Stomach (tissue), 19 donors: ENCODE measurements at places on chromosomes 13 and 19. TPM values are rescaled to one million over a fixed set of nuclear protein-coding genes. Genes with fewer than 3 reads are reported as not detected.

GRCh38 chr19:48361912-48362311, 1.8 kb downstream of the TMEM143 start:
- DNase-seq, result no peak

DNA sequence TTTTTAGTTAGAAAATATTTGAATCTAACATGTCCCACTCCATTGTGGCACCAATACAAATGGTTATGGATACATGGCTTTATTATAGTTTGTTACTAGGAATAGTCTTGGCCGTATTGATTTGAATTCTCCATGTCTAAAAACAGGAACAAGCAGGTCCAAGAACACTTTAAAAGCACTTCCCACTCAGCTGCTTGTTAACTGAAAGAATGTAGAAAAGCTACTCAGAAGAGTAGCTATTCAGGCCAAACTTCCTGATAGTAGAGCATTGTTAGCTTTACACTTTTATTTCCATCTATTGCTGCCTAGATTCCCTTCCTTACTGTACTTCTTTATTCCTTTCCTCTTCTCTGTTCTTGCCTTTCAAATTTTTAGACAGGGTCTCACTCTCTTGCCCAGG, 6.9 kb downstream of the PIBF1 start:
- DNase-seq, result no peak

DNA sequence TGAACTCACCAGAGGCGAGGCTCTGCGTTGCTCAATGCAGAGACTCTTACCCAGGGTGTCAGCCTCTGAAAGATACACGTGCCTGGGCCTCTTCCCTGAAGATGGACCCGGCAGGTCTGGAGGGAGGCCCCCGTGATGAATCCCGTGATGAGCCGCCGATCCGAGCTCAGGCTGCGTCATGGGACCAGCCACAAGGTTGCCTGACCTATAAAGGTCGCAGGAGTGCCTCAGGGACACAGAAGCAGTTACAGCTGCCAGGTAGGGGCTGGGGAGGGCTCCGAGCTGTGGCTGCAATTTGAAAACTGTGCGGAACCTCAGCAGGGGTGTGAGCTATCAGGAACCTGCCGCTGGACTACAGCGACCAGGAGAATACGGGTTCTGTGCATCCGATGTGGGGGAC, 10.5 kb upstream of the ATP11A start:
- no peak for DNase-seq

DNA sequence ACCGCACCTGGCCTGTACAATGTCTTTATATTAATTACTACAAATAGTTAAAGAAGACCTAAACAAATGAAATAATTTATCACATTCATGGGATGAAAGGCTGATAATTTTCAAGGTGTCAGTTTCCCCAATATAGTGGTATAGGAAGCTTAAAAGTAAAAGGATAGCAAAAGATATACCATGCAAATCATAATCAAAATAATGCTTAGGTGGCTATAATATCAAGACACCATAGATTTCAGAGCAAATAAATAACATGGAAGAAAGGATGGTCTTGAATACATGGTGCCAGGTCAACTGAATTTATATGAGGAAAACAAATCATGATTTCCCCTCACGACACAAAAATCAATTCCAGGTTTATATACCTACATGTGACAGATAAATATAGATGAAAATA, 4.8 kb downstream of the ZNF790 start:
- DNase-seq, result no peak

DNA sequence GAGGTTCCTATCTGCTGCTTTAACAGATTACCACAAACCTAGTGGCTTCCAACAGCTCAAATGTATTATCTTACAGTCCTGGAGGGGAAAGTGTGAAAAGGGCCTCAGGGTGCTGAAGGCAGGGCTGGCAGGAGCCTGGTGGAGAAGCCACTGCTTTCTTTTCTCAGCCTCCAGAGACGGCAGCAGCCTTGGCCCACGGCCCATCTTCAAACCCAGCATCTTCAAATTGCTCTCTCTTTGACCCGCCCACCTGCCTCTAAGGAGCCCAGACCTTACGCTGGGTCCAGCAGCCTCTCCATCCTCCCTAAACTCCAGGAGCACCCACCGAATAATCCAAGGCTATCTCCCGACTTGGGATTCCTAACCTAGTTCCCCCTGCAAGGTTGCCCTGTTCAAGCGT, 35.6 kb downstream of the C13orf46 start:
- DNase-seq, result no peak

TBXA2R gene
- not detected for total RNA-seq

DNA sequence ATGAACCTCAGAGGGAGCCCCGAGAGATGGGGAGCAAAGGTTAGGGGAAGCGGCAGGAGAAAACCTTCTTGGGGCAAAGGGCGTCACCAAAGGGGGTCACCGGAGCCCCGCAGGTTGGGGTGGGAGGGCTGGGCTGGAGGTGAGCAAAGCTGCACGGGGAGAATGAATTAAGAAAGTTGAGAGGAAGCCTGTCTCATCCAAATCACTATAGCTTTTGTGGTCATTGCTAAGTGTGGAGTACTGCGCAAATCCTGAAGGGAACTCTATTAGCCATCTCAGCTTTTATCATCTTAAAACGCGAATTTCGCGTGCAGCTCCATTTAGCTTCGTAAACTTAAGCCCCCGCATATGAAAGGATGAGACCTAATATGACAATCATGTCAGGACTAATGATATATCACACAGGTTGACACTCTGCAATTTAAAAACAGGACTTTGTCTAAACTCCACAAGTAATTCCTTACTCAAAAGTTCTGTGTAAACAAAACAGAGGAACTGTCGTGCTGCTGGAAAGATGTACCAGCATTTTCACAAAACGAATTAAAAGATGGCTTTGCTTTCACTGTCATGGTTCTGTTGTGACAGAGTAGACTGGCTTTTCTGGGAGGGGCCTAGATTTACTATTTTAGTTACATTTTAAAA, 631 bp downstream of the LACC1 start:
- no peak for DNase-seq

EFNB2 gene
- 19.0 TPM for total RNA-seq

DNA sequence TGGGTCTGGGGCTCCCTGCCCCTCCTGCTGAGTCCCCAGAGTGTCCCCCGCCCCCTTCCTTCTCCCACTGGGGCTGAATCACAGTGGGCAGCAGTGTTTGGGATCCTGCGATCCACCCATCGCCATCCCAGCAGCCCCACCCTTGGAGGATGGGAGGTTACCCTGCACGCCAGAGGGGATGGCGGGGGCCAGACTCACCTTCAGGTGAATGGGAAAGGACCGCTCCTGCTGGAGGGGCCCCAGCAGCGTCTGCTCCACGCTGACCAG, 569 bp downstream of the DLEU7 start:
- no peak for DNase-seq

DNA sequence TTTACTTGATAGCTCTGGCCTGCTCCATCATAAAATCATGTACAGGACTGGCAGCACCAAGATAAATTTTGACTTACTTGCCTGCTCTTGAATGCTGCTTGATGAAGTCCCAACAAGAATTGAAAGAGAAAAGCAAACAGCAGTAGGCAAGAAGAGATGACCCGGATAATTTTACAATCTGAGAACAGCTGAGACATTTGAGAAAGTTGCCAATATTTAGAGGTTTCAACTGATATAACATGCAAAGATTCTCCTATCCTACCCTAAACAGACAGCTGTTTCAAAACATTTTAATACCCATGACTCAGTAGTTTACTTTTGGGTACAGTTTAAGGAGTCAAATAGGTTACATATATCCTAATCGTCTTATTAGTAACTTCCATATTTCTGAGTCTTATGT, 5.9 kb downstream of the FRY start:
- DNase-seq, result no peak

ANKRD24 gene
- 4.5 TPM for total RNA-seq

IFNL1 gene
- not detected for total RNA-seq

- DNase-seq, result peak; percentile 66
Observed at GRCh38 chr13:73717632-73718031, 416.6 kb downstream of the KLF12 start.

DNA sequence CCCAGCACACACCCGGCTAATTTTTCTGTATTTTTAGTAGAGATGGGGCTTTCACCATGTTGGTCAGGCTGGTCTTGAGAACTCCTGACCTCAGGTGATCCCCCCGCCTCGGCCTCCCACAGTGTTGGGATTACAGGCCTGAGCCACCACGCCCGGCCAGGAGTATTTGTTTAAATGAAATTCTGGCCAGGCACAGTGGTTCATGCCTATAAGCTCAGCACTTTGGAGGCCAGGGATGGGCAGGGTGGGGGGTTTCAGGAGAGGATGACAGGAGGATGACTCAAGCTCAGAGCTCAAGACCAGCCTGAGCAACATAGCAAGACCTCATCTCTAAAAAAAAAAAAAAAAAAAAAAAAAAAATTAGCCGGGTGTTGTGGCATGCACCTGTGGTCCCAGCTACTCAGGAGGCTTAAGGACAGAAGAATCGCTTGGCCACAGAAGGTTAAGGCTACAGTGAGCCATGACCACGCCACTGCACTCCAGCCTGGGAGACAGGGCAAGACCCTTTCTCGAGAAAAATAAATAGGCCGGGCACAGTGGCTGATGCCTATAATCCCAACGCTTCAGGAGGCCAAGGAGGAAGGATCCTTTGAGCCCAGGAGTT, 8.2 kb upstream of the DHDH start:
- no peak for DNase-seq

- no peak for DNase-seq
Observed at GRCh38 chr19:44111910-44112463, 1.2 kb upstream of the ZNF225 start.

- DNase-seq, result no peak
Observed at GRCh38 chr13:85671336-85671735, 127.9 kb downstream of the SLITRK6 start.

DNA sequence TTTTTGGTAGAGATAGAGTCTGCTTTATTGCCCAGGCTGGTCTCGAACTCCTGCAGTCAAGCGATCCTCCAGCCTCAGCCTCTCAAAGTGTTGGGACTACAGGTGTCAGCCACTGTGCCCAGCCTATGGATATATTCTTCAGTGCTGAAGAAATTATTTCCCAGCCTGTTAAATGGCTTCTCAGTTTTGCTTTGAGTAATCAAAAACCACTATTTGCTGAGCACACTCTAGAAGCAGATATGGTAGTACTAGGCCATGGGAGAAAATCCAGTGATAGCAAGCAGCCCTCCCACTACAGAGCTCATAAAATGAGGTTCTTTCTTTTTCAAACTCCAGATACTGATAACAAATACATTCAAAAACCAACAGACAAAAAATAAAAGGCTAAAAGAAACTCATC, 80.6 kb upstream of the CLDN10 start:
- DNase-seq, result no peak

- no peak for DNase-seq
Observed at GRCh38 chr19:1789261-1790041, 22.6 kb downstream of the ATP8B3 start.

KIR2DL1 gene
- total RNA-seq, result not detected

- DNase-seq, result peak; percentile 60
Observed at GRCh38 chr19:632579-633067, 714 bp downstream of the POLRMT start.

- DNase-seq, result no peak
Observed at GRCh38 chr19:44626048-44626624, 12.8 kb downstream of the IGSF23 start.

- no peak for DNase-seq
Observed at GRCh38 chr13:27168906-27169657, 2.5 kb downstream of the USP12 start.

DNA sequence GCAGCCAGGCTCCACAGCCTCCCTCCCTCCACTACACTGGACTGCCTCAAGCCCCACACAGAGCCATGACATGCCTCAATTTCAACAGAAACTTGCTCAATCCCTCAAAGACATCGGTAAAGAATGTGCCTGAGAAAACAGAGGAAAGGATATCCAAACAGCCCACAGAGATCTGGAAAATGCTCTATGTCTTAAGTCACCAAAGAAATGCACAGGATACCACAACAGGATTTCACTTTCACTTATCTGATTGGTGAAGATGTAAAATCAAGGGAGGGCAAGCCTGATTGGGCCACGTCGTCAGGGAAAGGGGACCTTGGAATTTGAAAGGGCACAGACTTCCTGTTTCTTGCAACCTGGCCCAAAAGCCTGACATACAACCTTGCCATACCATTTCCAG, 14.2 kb downstream of the CACNA1A start:
- no peak for DNase-seq

DNA sequence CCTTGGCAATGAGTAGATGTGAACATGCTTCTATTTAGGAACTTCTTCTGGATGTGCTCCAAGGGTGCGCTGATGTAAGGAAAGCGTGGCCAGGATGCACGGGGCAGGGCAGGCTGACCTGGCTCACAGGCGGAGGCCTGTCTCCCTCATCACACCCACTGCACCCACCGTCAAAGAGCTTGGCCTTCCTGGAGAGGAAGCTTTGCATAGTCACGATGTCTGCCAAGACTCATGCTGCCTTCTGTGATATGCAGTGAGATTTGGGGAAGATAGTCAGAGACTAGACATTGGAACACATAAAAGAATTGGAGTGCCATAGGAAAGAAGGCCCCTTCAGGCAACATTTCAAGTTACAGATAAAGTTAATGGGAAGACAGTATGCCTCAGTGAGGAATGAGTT, 82.0 kb downstream of the MYO16 start:
- no peak for DNase-seq

DNA sequence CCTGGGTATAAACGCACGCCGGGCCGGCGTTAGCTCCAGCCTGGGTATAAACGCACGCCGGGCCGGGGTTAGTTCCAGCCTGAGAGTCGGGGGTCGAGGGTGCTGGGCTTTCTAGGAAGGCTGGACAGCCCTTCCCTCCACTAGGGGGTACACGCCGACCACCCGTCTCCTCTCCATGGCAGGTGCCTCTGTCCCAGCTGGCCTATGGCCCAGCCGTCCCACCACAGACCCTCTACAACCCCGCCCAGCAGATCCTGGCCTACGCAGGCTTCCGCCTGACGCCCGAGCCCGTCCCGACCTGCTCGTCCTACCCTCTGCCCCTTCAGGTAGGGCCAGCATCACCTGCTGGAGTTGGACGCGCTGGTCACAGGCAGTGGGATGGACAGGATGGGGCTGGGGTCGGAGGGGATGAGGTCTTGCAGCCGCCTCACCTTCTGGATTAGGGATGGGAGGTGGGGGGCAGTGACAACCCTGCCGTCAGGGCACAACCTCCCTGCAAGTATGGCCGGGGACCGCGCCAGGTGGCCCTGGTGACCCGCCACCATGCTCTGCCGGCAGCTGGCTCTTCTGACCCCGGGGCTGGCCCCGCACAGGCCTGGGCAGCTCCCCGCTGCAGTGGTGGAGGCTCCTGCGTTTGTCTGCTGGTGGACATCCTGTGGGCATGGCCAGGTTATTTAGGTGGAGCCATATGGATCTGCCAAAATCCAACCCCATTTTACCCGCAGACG, 45.8 kb downstream of the TMEM255B start:
- no peak for DNase-seq
